ENCODE measurements at places on chromosomes 4 and X. TPM values are rescaled to one million over a fixed set of nuclear protein-coding genes. Genes with fewer than 3 reads are reported as not detected.

EVC2 gene
- 2.9 TPM for total RNA-seq

NEUROG2 gene
- not detected for total RNA-seq

- DNase-seq, result peak; percentile 39
These were observed 14.3 kb downstream of the ANTXR2 start for GRCh38 chr4:80058740-80059139.

GRCh38 chr4:157204634-157205244 is 15.8 kb upstream of the GRIA2 start:
- no peak for DNase-seq

GRCh38 chr4:113831457-113831856 is 69.9 kb upstream of the CAMK2D start:
- no peak for DNase-seq

DNA sequence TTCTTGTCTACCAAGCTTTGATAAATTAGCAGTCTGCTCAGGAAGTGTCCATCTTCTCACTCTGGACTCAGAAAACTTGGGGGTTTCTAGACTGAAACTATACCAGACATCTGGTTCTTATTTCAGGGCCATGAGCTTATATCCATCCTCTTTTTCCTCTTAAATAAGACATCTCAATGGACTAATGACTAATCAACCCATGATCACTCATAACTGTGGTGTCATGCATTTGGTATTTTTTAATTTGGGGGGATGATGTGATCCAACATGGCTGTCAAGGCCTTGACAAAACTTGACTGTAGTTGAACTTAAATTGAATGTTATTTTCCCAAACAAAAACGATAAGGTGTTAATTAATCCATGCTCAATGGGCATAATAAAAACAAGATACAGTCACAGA is 87.8 kb downstream of the GPRASP3 start:
- DNase-seq, result peak; percentile 25

- no peak for DNase-seq
These were observed 228.4 kb upstream of the PSAPL1 start for GRCh38 chr4:7663075-7663541.

DNA sequence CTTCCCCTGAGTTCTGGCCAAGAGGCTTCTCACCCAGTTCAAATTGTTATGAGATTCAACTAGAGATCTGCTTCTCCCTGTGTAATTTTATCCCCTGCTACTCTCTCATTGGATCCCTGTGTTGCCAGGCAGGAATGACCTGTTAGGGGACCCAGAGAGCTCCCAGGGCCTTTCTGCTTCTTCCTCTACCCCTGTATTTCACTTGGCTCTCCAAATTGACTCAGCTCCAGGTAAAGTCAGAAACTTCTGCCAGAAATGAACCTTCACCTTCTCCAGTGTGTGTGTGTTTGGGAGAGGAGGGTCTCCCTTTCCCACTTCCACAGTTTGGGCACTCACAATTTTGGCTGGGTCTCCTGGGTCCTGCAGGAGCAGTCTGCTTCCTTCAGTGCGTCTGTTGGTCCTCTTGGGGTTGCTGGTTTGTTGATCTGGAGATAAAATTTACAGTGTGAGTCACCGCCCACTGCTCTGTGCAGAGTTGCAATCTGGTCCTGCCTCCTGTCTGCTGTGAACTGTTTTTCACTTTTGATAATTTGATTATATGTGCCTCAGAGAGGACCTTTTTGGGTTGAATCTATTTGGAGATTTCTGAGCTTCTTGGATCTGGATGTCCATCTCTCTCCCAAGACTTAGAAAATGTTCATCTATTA is 112.4 kb upstream of the EDA2R start:
- peak; percentile 7 for DNase-seq

DNA sequence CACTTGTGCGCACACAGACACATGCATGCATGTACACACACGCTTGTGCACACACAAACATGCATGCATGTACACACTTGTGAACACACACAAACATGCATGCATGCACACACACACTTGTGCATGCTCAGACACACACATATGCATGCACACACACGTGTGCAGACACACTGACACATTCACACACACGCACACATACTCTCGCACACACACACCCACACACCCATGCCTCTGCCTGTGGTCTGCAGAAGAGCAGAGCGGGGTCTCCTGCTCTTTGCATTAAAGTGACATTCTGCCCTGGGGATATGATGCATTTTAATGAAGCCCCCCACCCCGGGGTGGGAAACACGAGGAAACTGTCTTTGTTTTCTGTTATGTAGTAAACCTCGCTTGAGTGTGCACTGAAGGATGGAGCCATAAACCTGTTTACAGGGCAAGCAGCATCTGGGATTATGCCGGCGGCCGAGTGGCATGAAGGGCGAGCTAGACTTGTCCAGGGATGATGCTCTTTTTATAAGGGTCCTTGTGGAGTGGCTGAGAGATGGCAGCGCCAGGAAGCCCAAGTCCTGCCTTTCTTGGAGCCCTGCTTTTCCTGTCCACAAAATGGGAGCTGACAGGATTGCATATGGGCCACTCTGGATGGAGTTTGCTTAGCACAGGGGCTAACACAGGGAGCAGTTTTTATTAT is 17.8 kb downstream of the PSAPL1 start:
- DNase-seq, result no peak

GRCh38 chr4:139943277-139943676 is 210.7 kb downstream of the MAML3 start:
- DNase-seq, result no peak

- peak; percentile 82 for DNase-seq
These were observed 287.6 kb downstream of the ARHGAP24 start for GRCh38 chr4:85762529-85762871.

DNA sequence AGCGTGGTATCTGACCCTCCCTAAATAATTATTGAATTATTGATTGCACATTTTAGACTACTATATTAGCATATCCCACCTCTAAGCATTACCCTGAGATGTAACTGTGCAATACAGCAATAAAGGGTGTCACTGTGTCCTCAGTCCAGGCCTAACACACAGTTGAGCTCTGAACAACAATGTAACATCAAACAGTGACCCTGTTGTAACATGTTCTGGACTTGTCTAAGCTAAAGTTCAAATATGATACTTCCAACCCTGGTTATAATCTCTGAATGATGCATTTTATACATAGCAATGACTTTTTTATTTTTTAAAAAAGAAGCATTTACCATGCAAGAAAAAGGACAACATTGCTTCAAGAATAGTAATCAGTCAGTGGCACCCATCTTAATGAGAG is 61.6 kb upstream of the DMD start:
- DNase-seq, result no peak
